ENCODE measurements at places on chromosomes 5 and 9. TPM values are rescaled to one million over a fixed set of nuclear protein-coding genes. Genes with fewer than 3 reads are reported as not detected.

DNA sequence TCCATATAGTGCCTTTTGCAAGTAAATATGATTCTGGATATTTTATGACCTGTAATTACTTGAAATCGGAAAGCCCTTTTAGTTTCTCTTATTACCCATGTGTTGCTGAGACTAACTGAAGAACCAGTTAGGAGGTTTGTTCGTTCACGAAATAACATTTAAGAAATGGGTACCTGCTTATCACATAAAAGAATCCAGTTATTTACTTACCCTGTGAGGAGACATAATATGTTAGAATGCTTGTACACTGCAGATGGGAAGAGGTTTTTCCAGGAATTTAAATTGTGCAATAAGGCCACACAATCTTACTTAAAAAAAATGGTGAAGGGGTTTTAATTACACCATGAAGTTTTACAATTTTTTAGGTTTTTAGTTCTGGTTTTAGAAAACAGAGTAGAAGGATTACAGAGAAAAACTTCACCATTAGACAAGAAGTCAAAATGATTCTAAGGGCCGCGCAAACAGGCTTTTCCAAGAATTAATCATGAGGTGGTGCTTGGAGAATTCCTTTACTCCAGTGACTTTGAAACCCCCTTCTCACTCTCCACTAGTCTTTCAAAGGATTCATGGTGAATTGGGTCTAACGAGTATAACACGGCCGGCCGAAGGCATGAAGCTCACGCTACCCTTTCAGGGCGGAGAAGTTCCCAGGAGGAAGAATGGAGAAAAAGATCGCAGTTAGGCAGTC lies 1.1 kb upstream of the PTGER4 start:
- H3K27me3 ChIP-seq, result no peaks in the 10 kb centered on the region
- DNase-seq, result peak; percentile 78
- H3K27ac ChIP-seq, result peak overlapping the region; percentile 97

DNA sequence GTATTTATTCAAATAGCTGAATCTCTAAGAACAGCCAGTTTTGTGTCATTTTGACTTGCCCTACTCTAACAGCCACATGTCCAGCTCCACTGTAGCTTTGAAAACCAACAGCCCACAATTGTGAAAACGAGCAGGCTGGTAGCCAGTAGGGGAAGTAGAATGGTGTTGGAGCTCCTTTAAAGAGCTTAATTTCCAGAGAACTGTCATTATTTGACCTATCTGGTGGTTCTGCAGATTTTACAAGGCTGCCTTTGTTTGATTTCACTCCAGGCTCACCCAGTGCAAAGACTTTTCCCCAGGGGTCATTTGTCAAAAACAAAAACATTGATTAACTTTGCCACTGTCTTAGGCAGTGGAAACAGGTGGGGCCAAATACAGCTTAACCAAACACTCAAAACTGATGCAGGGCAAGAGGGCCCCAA lies 3.2 kb upstream of the PJA2 start:
- H3K4me1 ChIP-seq, result peaks cover 3% of the 10 kb centered on the region
- no peaks in the 10 kb centered on the region for H3K27me3 ChIP-seq
- no peaks in the 10 kb centered on the region for H3K36me3 ChIP-seq
- peak overlapping the region; percentile 11 for H3K27ac ChIP-seq
- H3K4me3 ChIP-seq, result no peak overlapping the region

- no peaks in the 10 kb centered on the region for H3K4me1 ChIP-seq
- no peaks in the 10 kb centered on the region for H3K36me3 ChIP-seq
- H3K27me3 ChIP-seq, result no peaks in the 10 kb centered on the region
Measured at GRCh38 chr9:6873857-6874256, 116.1 kb downstream of the KDM4C start.

DNA sequence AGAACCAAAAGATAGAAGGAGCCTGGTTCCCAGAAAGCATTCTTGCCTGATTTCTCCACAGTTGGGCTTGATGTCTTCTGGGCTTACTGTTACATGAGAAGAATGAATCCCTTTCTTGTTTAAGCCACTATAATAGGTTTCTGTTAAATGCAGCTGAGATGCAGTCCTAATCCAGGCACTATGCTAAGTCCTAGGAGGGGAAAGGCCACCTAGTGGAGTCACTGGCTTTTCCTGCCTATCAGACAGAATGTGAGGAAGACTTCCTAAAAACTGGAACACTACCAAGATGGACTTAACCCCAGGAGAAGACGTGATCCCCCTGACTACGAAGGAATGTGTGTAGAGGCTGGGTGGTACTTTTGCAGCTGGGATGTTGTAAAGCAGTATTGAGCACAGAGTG lies 34.3 kb upstream of the FSD1L start:
- no peaks in the 10 kb centered on the region for H3K27me3 ChIP-seq
- no peak overlapping the region for H3K27ac ChIP-seq
- peak; percentile 51 for DNase-seq
- H3K36me3 ChIP-seq, result no peaks in the 10 kb centered on the region
- no peaks in the 10 kb centered on the region for H3K4me1 ChIP-seq

- no peak overlapping the region for H3K4me3 ChIP-seq
- H3K36me3 ChIP-seq, result no peaks in the 10 kb centered on the region
- H3K27ac ChIP-seq, result no peak overlapping the region
- no peak for DNase-seq
- H3K27me3 ChIP-seq, result no peaks in the 10 kb centered on the region
Measured at GRCh38 chr5:174073122-174073660, 27.7 kb downstream of the NSG2 start.

GRCh38 chr5:53784596-53784995 lies 224.2 kb downstream of the NDUFS4 start:
- no peaks in the 10 kb centered on the region for H3K36me3 ChIP-seq
- no peak for DNase-seq
- no peaks in the 10 kb centered on the region for H3K4me1 ChIP-seq
- H3K27ac ChIP-seq, result no peak overlapping the region
- no peaks in the 10 kb centered on the region for H3K27me3 ChIP-seq

GRCh38 chr9:17477816-17478215 lies 101.0 kb upstream of the SH3GL2 start:
- H3K4me3 ChIP-seq, result no peak overlapping the region
- DNase-seq, result no peak
- H3K4me1 ChIP-seq, result no peaks in the 10 kb centered on the region
- no peak overlapping the region for H3K27ac ChIP-seq
- no peaks in the 10 kb centered on the region for H3K27me3 ChIP-seq
- H3K36me3 ChIP-seq, result no peaks in the 10 kb centered on the region

GRCh38 chr9:115196919-115197318 lies 79.0 kb upstream of the TNC start:
- no peaks in the 10 kb centered on the region for H3K27me3 ChIP-seq
- DNase-seq, result no peak
- H3K4me1 ChIP-seq, result peaks cover under 1% of the 10 kb centered on the region
- H3K36me3 ChIP-seq, result no peaks in the 10 kb centered on the region
- H3K27ac ChIP-seq, result no peak overlapping the region

GRCh38 chr5:32989815-32990214 lies 278.7 kb downstream of the NPR3 start:
- no peaks in the 10 kb centered on the region for H3K36me3 ChIP-seq
- no peak overlapping the region for H3K27ac ChIP-seq
- DNase-seq, result no peak
- H3K4me1 ChIP-seq, result no peaks in the 10 kb centered on the region

- H3K4me3 ChIP-seq, result no peak overlapping the region
- no peaks in the 10 kb centered on the region for H3K36me3 ChIP-seq
- H3K27ac ChIP-seq, result no peak overlapping the region
- H3K4me1 ChIP-seq, result no peaks in the 10 kb centered on the region
Measured at GRCh38 chr5:78221964-78222451, 72.5 kb downstream of the AP3B1 start.

- no peak overlapping the region for H3K27ac ChIP-seq
- H3K27me3 ChIP-seq, result no peaks in the 10 kb centered on the region
- no peak overlapping the region for H3K4me3 ChIP-seq
Measured at GRCh38 chr9:131477367-131477766, 25.4 kb upstream of the POMT1 start.

GRCh38 chr5:61612431-61612830 lies 280.4 kb downstream of the ZSWIM6 start:
- no peaks in the 10 kb centered on the region for H3K27me3 ChIP-seq
- no peaks in the 10 kb centered on the region for H3K36me3 ChIP-seq
- no peak overlapping the region for H3K27ac ChIP-seq
- DNase-seq, result no peak
- H3K4me1 ChIP-seq, result no peaks in the 10 kb centered on the region

DNA sequence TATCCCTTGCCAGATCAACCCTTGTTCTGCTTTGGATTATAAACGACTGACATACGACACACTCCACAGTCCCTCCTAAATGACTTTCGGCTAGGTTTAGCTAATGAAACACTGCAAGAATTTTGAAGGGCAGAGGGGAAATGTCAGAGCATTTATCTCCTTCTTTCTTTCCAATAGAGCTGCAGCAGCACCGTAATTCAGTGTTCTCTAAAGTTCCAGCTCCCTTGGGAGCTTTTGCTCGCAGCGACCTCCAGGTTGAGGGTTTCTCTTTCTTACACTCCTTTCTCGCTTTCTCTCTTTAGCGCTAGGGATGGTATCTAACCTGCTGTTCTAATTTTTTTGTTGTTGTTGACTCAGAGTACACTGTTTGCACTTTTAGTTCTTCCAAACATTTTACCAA lies 467.1 kb upstream of the ST8SIA4 start:
- no peak overlapping the region for H3K27ac ChIP-seq
- no peaks in the 10 kb centered on the region for H3K27me3 ChIP-seq
- H3K4me1 ChIP-seq, result no peaks in the 10 kb centered on the region
- no peak overlapping the region for H3K4me3 ChIP-seq
- DNase-seq, result no peak

GRCh38 chr9:126583144-126583760 lies 30.5 kb upstream of the LMX1B start:
- no peak for DNase-seq
- no peaks in the 10 kb centered on the region for H3K36me3 ChIP-seq
- no peaks in the 10 kb centered on the region for H3K27me3 ChIP-seq
- no peak overlapping the region for H3K4me3 ChIP-seq

DNA sequence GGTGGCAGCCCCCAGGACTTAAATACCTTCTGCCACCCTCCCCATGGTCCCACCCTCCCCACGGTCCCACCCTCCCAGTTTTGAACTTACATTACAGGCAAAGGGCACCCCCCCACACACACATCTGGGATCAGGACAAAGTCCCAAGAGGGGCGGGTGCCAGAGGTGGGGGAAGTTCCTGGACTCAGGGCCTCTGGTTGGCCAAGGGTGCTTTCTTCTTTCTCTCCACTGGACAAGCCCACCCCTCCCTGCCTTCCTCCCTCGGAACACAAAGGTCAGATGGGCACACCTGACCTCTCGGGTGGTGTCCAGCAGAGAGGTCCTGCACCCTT lies 19.1 kb upstream of the RALGDS start:
- no peaks in the 10 kb centered on the region for H3K36me3 ChIP-seq
- H3K4me3 ChIP-seq, result no peak overlapping the region

DNA sequence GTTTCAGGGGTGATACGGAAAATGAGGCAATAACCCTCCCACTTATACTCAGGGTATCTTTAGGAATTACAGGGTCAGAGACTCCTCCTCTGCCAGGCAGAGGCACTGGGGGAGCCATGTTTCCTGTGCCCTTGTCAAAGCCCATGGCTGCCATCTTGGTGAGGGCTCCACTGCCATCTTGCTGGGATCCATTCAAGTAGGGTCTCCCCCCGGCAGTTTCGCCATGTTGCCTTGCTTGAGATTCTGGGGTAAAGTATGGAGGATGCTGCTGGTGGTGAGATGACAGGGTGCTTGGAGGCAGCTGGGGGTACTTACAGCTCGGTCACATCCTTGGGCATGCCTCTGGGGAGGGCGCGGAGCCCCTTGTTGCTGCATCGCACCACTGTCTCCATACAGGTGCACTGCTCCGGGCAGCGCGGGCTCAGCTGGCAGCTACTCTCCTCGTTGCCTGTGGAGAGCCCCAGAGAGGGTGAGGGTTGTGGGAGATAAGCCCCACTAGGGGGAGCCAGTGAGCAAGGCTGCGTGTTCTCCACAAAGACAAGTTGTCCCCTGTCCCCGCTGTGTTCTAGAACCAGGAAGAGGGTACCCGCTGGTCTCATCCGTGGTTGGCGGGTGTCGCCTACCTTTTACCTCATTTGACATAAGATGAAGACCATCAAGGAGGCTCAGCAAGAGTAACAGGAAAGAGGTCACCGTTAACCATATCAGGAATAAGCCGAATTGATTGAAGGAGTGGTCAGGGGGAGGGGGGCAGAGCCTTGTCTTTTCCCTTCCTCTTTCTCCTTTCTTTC lies 169.0 kb upstream of the PANK3 start:
- no peaks in the 10 kb centered on the region for H3K4me1 ChIP-seq
- peak; percentile 31 for DNase-seq
- peaks cover 8% of the 10 kb centered on the region for H3K27me3 ChIP-seq
- H3K4me3 ChIP-seq, result no peak overlapping the region

DNA sequence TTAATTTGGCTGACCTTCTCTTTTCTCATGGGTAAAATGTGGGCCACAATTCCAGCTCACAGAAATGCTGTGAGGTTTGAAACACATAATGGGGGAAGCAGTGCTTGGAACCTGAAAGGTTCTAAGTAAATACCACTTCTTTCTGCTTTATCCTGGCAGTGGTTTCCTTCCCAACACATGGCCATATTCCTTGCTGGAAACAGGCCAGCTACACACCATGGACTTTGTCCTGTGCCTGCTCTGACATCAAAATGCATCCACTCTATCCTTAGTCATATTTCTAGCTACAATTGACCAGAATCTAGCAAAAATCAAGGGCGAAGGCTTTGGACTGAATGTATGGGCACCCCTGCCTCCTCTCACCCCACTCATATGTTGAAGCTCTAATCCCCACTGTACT lies 93.1 kb upstream of the TRPC7 start:
- H3K27ac ChIP-seq, result no peak overlapping the region
- no peaks in the 10 kb centered on the region for H3K36me3 ChIP-seq
- H3K27me3 ChIP-seq, result no peaks in the 10 kb centered on the region
- H3K4me1 ChIP-seq, result no peaks in the 10 kb centered on the region
- peak; percentile 15 for DNase-seq

DNA sequence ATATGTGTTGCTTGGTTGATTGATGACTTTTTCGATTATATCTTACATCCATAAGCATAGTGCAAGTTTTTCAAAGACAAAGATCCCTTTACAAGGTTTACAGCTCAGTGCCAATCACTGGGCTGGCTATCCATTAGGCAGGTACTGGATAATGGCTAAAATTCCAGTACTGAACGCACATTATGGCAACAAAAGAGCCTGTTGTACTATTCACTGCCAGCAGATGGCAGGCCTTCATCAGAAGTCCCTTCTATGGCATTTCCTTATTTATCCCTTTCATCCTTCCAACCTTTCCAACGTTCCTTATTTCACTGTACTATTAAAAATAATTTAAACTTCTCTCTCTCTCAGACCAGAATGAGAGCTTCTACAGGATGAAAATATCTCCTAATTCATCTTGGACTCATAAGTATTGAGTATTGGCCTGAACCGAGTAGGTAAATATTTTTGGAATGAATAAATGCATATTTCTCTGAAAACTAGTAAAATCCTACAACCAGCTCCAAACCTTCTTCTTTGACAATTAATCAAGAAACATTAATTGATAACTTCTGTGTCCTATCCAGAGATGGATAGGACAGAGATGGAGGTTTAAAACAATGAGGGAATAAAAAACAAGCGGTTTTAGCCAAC lies 6.7 kb upstream of the WNT8A start:
- H3K4me1 ChIP-seq, result no peaks in the 10 kb centered on the region
- H3K27ac ChIP-seq, result no peak overlapping the region
- H3K27me3 ChIP-seq, result no peaks in the 10 kb centered on the region
- H3K36me3 ChIP-seq, result no peaks in the 10 kb centered on the region
- DNase-seq, result peak; percentile 69
- H3K4me3 ChIP-seq, result no peak overlapping the region

The GARNL3 gene
- 4.9 TPM for polyA plus RNA-seq

The ZCCHC9 gene
- polyA plus RNA-seq, result 24.4 TPM

The ACSL6 gene
- 3.5 TPM for polyA plus RNA-seq

The ZNF608 gene
- 13.7 TPM for polyA plus RNA-seq

The HTR1A gene
- polyA plus RNA-seq, result not detected

The GFPT2 gene
- 1.2 TPM for polyA plus RNA-seq

The STOM gene
- 73.2 TPM for polyA plus RNA-seq

The IL5 gene
- polyA plus RNA-seq, result 0.43 TPM

The LURAP1L gene
- 17.5 TPM for polyA plus RNA-seq

The LRRC19 gene
- 11.2 TPM for polyA plus RNA-seq

The MARCOL gene
- polyA plus RNA-seq, result not detected

The SMIM33 gene
- polyA plus RNA-seq, result 0.01 TPM

The BAAT gene
- not detected for polyA plus RNA-seq
